H9 (cell line): ENCODE measurements at places on chromosomes 6 and 20. TPM values are rescaled to one million over a fixed set of nuclear protein-coding genes. Genes with fewer than 3 reads are reported as not detected.

DLL1 gene
- total RNA-seq = 2.7 and 2.8 TPM in 2 replicates

DUSP15 gene
- 5.6 and 6.7 TPM in 2 replicates for total RNA-seq

ZNF831 gene
- not detected in 2 replicates for total RNA-seq

PRICKLE4 gene
- total RNA-seq = 0.68 and 0.70 TPM in 2 replicates
